Renal cortical epithelial cell (primary cell): ENCODE measurements at places on chromosomes 5 and 9.

- DNase-seq, result peak; percentile 23
Observed at GRCh38 chr5:21623831-21624230, 1229.3 kb downstream of the CDH12 start.

- peak; percentile 58 for DNase-seq
Observed at GRCh38 chr5:66742083-66742895, 146.1 kb downstream of the MAST4 start.

GRCh38 chr5:146799231-146799630 lies 79.3 kb downstream of the PPP2R2B start:
- no peak for DNase-seq

GRCh38 chr9:24961762-24962161 lies 416.1 kb upstream of the IZUMO3 start:
- no peak for DNase-seq

GRCh38 chr5:149039506-149039905 lies 23.4 kb downstream of the SH3TC2 start:
- DNase-seq, result peak; percentile 45

- DNase-seq, result no peak
Observed at GRCh38 chr9:4296217-4296616, 3.7 kb downstream of the GLIS3 start.

DNA sequence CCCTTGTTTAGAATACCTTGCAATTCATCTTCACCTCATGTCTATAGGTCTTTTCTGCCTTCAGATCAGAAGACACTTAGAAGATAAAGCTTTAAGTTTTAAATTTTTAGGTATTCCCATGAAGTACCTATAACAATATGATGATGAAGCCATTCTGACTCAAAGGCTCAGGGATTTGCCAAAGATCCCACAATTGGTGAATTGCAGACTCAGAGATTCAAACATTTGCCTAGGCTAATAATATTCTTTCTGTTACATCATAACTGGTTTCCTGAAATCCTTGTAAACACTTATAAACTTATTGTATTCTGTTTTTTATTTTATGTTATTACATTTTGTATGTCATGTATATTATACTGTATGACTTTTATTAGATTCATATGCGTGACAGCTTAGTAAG lies 62.8 kb upstream of the ZFAND5 start:
- DNase-seq, result no peak

- peak; percentile 96 for DNase-seq
Observed at GRCh38 chr5:172740428-172741205, 30.4 kb downstream of the DUSP1 start.

DNA sequence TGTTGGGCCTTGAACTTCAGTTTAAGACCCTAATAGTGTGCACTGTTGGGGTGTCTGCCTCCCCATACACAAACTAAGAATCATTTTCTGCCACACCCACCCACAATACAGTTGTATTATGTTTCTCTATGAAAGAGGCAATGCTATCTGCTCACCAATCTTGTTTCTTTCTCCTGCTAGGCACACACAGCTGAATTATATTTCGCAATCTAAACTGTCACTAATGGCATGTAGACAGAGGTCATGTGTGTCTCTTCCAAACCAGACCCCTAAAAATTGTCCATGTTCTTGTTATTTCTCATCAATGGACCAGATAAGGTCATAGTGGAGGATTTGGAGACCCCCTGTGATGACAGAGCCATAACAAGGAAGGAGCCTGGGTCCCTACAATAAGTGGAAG lies 57.3 kb downstream of the RIGI start:
- no peak for DNase-seq

GRCh38 chr5:160464466-160464797 lies 42.8 kb downstream of the PTTG1 start:
- no peak for DNase-seq

DNA sequence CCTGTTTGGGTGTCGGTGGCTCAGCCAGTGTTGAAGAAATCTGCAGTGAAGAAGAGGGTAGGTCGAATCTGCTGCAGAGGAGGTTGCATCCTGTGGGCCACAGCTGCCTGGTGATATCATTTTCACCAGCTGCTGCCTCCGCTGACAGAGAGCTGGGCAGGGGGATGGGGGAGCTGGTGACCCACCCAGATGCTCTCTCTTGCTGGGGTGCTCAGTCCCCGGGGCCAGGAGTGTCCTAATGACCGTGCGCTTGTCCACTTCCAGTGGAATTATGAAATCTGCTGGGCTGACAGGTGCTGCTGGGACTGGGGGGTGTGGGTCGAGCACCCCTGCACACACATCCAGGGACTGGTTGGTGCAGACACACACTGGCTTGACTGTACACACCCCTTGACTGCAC lies 83.2 kb upstream of the IRX4 start:
- DNase-seq, result no peak

GRCh38 chr5:157864067-157864466 lies 5.1 kb upstream of the CLINT1 start:
- DNase-seq, result no peak

- no peak for DNase-seq
Observed at GRCh38 chr9:79061752-79062616, 509.8 kb upstream of the TLE4 start.

GRCh38 chr5:9653811-9654210 lies 23.7 kb upstream of the TAS2R1 start:
- peak; percentile 53 for DNase-seq

DNA sequence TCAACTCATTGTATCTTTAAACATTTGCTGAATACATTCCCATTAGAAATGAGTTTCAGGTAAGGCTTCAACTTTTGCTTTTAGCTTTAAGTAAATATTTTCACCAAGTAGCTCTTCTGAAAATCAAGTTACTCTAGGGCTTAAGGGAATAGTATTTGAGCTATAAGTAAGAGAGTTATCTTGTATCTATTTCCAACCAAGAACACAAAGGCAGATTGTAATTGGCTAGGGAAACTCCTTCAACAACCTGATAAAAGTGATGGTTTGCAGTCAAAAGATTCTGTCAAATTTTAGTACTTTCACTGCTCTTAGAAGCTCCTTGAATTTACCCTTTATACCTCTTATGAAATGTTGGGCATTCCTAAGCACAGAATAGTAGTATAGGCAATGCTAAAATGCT lies 13.0 kb downstream of the ELL2 start:
- DNase-seq, result no peak

- DNase-seq, result no peak
Observed at GRCh38 chr9:115781070-115781736, 372.4 kb upstream of the PAPPA start.

GRCh38 chr5:89723907-89724306 lies 685.6 kb downstream of the CETN3 start:
- DNase-seq, result no peak

GRCh38 chr5:62306323-62306895 lies 403 bp downstream of the KIF2A start:
- no peak for DNase-seq

DNA sequence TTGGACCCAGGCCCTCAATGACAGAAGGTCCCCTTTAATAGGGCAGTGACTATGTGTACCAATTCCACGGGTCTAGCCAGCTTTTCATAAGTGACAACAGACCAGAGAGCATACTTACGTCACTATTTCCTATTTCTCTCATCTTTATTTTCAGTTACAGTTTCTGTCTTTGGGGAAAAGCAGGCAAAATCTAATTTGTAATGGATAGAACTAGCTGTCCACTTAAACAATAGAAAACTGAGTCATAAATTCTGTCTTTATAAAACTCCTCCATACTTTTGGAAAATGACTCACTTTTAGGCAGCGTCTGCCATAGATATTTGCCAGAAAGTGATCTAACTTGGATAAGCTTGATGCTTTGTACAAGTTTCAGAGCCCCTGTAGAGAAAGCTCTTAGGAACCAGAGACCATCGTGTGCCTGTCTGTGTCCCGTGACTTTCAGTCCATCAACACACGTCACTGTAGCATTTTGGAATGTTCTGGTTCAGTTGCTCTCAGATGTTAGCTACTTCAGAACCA lies 101.9 kb downstream of the F2RL2 start:
- peak; percentile 11 for DNase-seq

DNA sequence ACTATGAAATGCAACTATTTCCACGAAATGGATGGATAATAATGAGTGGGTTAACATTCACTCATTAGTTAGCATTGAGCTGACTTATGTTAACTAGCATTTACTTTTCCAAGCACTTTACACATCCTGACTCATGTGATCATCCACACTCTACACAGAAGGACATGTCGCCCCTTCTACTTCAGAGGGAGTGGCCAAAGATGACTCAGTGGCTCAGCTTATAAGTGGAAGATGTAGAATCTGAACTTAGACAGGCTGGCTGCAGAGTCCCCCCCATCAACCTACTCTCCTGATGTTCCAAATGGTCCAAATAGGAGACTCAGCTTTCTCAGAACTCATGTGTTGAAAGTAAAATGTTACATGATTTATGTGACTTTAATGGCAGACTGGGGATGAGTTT lies 146.0 kb downstream of the ADCY2 start:
- DNase-seq, result no peak

- DNase-seq, result no peak
Observed at GRCh38 chr9:36837431-36838405, 196.3 kb downstream of the PAX5 start.
